ENCODE measurements at places on chromosomes 11 and 22.

- no peak for DNase-seq
Observed at GRCh38 chr11:123480882-123481281, 50.8 kb downstream of the GRAMD1B start.

DNA sequence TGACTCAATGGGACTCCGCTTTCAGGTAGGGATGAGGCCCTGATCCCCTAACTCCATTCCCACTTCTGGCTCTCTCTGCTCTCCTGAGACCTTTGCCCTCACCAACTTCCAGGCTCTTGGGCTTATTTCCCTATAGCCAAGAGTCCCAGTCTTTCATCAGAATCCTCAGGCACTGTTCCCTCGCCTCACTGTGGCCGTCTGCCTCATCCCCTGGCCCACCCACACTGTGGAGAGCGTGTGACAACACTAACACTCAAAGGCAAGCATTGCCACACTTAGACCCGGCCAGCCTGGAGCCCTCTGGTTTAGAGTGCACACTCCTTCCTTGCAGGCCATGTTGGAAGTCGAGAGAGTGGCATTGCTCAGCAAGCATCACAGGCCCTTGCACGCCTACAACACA is 27.0 kb downstream of the SERPINH1 start:
- no peak for DNase-seq

DNA sequence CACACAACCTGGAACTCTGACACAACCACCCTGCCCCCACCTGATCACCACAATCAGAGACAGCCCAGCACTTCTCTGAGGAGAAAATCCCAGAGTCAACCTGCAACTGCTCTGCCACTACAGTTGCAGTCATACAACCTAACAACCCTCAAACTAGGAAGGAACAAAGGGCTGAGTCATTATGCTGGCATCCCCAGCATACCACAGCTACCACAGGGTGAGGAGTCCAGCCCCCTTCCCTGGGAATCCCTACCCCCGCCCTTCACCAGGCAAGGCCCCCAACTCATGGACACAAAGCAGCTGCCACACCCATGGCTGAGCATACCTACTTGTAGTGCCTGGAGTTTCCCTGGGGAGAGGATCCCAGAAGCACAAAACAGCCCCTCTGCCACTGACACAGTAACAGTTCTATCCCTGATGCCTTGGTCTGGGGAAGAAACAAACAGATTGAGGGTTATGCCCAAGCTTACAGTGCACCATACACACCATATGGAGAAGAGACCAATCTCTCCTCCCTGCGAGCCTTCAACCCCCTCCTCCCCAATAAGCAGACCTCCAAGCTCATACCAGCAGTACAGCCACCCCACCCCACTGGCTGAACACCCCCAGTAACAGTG is 68.5 kb upstream of the C11orf58 start:
- no peak for DNase-seq

DNA sequence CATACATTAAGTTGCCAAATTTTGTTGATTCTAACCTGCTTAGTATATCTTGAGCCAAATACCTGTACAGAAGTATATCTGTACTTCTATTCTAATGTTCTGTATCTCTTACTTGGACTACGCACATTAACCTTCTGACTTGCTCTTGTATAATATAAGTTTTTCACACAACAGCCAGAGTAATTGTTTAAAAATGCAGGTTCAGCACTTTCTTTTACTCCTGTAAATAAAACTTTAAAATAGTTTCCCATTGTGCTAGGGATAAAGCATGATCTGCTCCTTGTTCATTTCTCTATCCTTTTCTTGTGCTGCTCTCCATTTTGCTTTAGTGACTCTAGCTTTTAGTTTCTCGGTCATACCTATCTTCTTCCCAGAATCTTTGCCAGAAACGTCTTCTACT is 48.3 kb downstream of the DYNC2H1 start:
- no peak for DNase-seq
